ENCODE measurements at places on chromosomes 4 and X. TPM values are rescaled to one million over a fixed set of nuclear protein-coding genes. Genes with fewer than 3 reads are reported as not detected.

The CSAG2 gene
- total RNA-seq = not detected

The CD38 gene
- 9.6 TPM for total RNA-seq

DNA sequence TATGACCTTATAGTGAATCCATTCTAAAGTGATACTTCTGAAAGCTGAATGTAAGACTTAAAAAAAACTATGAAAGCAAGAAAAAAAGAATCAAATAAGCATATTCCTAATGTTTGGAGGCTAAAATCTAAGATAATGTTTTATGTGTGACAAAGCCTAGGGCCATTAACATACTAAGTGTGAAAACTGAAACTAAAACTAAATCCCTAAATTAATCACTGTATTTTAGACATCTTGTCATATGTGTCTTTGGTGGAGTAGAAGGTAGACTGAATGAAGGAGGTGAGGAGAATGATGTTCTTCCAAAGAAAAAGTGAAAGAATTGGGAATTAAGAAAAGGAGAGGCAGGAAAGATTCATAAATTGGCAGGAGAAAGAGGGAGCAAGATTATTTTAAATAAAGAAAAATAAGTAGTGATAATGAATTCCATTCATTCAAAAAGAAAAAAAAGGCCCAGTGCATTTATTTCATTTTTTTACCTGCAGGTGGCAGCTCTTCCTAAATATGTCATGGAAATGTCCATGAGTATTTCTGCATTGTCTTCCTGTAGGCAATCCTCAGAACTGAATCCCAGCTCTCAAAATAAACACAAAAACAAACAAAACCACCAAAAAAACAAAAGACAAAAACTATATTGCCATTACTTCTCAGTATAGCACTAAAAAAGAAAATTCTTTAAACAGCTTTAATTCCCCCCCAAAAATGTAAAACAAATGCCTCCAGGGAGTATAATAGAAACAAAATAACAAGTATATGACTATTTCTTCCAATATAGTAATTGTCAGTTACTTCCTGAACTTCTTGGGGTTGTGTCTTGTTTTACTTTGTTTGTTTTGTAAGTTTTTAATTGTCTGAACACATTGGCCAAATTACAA lies 17.0 kb upstream of the AP1AR start:
- no peaks in the 10 kb centered on the region for H3K4me1 ChIP-seq
- no peak overlapping the region for H3K27ac ChIP-seq
- no peaks in the 10 kb centered on the region for H3K36me3 ChIP-seq
- DNase-seq = no peak
- H3K27me3 ChIP-seq = no peaks in the 10 kb centered on the region

The UGT2B10 gene
- not detected for total RNA-seq
